NCI-H460 (cell line): ENCODE measurements at places on chromosomes 6 and 20. TPM values are rescaled to one million over a fixed set of nuclear protein-coding genes. Genes with fewer than 3 reads are reported as not detected.

Gene ELOVL5
- total RNA-seq: 55.4 and 60.7 TPM in 2 replicates

Gene TAF4
- total RNA-seq: 4.0 and 6.6 TPM in 2 replicates

Gene SPAG4
- total RNA-seq: 21.2 and 30.7 TPM in 2 replicates

Gene CCR6
- not detected in 2 replicates for total RNA-seq

Gene ASCC3
- total RNA-seq: 56.5 and 60.2 TPM in 2 replicates
